ENCODE measurements at places on chromosomes 2 and 18. TPM values are rescaled to one million over a fixed set of nuclear protein-coding genes. Genes with fewer than 3 reads are reported as not detected.

DNA sequence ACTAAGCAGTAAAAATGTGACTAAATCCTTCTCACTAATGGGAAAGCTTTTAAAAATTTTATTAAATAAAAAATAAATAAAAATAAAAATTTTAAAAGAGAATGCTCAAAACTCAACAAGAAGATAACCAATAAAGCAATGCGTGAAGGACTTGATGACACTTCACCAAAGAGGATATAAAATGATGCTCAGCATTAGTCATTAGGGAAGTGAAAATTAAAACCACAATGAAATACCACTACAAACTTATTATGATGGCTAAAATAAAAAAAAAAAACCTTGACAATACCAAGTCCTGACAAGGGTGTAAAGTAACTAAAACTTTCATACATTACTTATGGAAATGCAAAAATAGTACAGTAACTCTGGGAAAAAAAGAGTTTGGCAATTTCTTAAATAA lies 3.3 kb upstream of the WDR75 start:
- no peak for DNase-seq
- H3K4me3 ChIP-seq = no peak overlapping the region
- H3K27me3 ChIP-seq = no peaks in the 10 kb centered on the region

- H3K4me1 ChIP-seq = peaks cover 48% of the 10 kb centered on the region
- no peaks in the 10 kb centered on the region for H3K36me3 ChIP-seq
- DNase-seq = no peak
- no peak overlapping the region for H3K27ac ChIP-seq
Observed at GRCh38 chr2:239264838-239265651, 135.8 kb downstream of the HDAC4 start.

DNA sequence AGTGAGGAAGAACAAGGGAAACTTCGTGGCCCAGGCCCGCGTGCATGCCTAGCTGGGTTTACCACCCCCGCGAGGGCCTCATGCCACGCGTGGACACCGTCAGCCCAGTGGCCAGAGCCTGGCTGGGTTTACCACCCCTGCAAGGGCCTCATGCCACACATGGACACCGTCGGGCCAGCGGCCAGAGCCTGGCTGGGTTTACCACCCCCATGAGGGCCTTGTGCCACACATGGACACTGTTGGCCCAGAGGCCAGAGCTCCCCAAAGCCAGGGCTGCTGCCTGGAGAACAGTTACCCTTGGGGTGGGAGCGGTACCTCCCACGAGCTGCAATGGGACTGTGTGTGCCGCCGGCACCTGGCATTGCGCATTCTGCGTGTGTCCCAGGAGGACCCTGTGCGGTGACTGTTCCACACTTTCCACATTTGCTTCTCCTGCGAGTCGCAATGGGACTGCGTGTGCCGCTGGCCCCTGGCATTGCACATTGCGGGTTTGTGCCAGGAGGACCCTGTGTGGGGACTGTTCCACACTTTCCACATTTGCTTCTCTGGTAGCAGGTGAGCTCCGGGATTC lies 105.6 kb upstream of the CTDP1 start:
- no peaks in the 10 kb centered on the region for H3K36me3 ChIP-seq
- no peaks in the 10 kb centered on the region for H3K27me3 ChIP-seq
- H3K27ac ChIP-seq = no peak overlapping the region
- no peak overlapping the region for H3K4me3 ChIP-seq
- peaks cover 20% of the 10 kb centered on the region for H3K4me1 ChIP-seq

DNA sequence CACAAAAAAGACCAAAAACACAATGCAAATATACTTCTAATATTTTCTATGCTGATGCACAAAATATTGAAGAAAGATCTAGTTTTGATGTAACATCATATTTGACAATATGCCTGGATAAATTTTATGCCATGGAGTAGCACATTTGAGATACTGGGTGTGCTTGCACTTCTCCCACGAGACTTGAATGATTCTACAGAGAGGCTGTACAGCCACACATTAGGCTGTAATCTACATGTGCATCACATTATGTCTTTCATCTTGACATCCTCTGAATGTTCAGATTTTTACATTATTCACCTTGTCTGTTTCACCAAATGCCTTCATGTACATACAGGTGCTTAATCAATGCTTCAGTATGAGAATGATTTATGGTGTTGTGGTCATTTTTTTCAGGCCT lies 756.4 kb upstream of the CDH7 start:
- no peak for DNase-seq
- no peaks in the 10 kb centered on the region for H3K4me1 ChIP-seq
- no peak overlapping the region for H3K4me3 ChIP-seq
- H3K27ac ChIP-seq = no peak overlapping the region
- no peaks in the 10 kb centered on the region for H3K27me3 ChIP-seq
- H3K36me3 ChIP-seq = no peaks in the 10 kb centered on the region

- no peaks in the 10 kb centered on the region for H3K27me3 ChIP-seq
- no peak overlapping the region for H3K27ac ChIP-seq
- DNase-seq = no peak
- no peaks in the 10 kb centered on the region for H3K36me3 ChIP-seq
- no peak overlapping the region for H3K4me3 ChIP-seq
Observed at GRCh38 chr18:13178197-13178596, 40.4 kb upstream of the LDLRAD4 start.

GRCh38 chr2:45483997-45484396 lies 127.1 kb downstream of the SRBD1 start:
- no peak for DNase-seq
- H3K27me3 ChIP-seq = no peaks in the 10 kb centered on the region
- no peaks in the 10 kb centered on the region for H3K36me3 ChIP-seq
- no peaks in the 10 kb centered on the region for H3K4me1 ChIP-seq

DNA sequence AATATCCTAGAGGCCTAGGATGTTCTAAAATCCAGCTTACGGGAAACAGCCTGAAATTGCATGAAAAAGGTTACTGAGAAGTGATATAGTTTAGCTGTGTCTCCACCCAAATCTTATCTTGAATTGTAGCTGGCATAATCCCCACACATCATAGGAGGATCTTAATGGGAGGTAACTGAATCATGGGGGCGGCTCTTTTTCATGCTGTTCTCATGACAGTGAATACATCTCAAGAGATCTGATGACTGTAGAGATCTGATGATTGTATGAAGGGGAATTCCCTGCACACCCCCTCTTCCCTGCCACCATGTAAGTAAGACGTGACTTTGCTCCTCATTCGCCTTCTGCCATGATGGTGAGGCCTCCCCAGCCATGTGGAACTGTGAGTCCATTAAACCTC lies 385.6 kb upstream of the ID2 start:
- H3K27me3 ChIP-seq = no peaks in the 10 kb centered on the region
- no peaks in the 10 kb centered on the region for H3K36me3 ChIP-seq
- DNase-seq = no peak

DNA sequence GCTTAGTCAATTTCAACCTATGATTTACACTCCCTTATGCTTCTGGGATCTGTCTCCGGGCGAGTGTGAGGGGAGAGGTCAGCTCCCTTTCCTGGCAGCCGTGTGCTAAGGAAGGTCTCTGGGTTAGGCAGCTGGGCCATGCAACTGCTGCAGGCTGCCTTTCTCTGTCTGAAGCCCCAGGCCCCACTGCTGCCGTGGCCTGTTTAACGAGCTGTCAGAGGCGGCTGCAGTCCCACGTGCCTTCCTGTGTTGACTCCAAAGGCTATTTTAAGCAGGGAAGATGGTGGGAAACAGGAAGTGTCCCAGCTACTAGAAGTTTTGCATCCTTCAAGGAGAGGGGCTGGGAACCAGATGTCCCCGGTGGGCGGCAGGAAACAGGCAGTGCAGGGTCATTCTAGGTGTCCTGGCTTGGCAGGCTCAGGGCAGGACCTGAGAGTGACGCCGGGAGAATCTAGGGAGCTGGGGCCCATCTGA lies 186.4 kb downstream of the TNS1 start:
- peak; percentile 66 for DNase-seq
- peaks cover 18% of the 10 kb centered on the region for H3K4me1 ChIP-seq
- no peaks in the 10 kb centered on the region for H3K36me3 ChIP-seq
- H3K27me3 ChIP-seq = no peaks in the 10 kb centered on the region

GRCh38 chr2:233424154-233424951 lies 70.1 kb downstream of the DGKD start:
- H3K27me3 ChIP-seq = no peaks in the 10 kb centered on the region
- H3K36me3 ChIP-seq = no peaks in the 10 kb centered on the region
- no peak overlapping the region for H3K27ac ChIP-seq
- DNase-seq = no peak
- H3K4me1 ChIP-seq = peaks cover 13% of the 10 kb centered on the region

GRCh38 chr2:192885569-192886160 lies 690.9 kb upstream of the TMEFF2 start:
- no peak for DNase-seq
- no peaks in the 10 kb centered on the region for H3K36me3 ChIP-seq
- no peak overlapping the region for H3K4me3 ChIP-seq
- no peak overlapping the region for H3K27ac ChIP-seq
- H3K4me1 ChIP-seq = no peaks in the 10 kb centered on the region

GRCh38 chr2:97774425-97774824 lies 61.0 kb downstream of the ZAP70 start:
- no peaks in the 10 kb centered on the region for H3K36me3 ChIP-seq
- no peaks in the 10 kb centered on the region for H3K4me1 ChIP-seq
- no peaks in the 10 kb centered on the region for H3K27me3 ChIP-seq
- DNase-seq = no peak
- H3K4me3 ChIP-seq = no peak overlapping the region

DNA sequence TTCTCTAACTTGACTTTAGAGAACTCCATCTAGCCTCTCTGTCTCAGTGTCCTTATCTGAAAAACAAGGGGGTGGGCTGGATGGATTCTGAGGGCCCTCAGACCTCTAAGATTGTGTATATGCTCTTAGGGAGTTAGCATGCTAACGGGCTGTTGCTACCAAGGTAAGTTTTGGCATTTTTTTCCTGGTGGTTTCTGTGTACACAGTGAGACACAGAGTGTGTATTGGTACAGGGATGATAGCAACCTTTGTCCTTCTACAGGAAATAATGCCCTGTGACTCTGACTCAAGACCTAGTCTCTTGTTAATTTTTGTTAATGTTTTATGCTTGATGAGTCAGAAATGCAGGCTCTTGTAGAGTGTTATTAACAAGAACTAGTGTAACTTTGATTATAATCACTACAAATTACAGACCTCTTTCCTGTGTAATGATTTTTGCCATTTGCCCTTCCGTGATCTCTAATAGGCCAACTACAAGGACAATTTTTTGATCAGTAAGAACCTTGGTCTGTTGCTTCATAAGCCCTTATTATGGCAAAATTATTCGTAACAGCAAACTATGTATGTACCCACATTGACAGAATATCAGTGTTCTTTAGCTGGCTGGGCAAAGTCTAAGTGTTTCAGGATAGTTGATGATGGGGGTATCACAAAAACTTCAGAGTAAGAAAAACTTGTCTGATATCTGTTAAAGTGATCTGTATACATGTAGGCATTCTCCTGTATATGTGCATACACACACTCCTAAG lies 89.7 kb downstream of the SPTBN1 start:
- no peak for DNase-seq
- H3K4me3 ChIP-seq = no peak overlapping the region
- no peak overlapping the region for H3K27ac ChIP-seq
- no peaks in the 10 kb centered on the region for H3K36me3 ChIP-seq
- H3K4me1 ChIP-seq = peaks cover 9% of the 10 kb centered on the region

The KIAA1328 gene
- 38.3 TPM for total RNA-seq

GRCh38 chr2:195319548-195320412 lies 337.2 kb upstream of the SLC39A10 start:
- no peak overlapping the region for H3K4me3 ChIP-seq
- DNase-seq = no peak
- no peak overlapping the region for H3K27ac ChIP-seq
- H3K27me3 ChIP-seq = no peaks in the 10 kb centered on the region
- no peaks in the 10 kb centered on the region for H3K36me3 ChIP-seq
- H3K4me1 ChIP-seq = no peaks in the 10 kb centered on the region

- H3K4me1 ChIP-seq = no peaks in the 10 kb centered on the region
- H3K27me3 ChIP-seq = no peaks in the 10 kb centered on the region
- H3K36me3 ChIP-seq = no peaks in the 10 kb centered on the region
- no peak overlapping the region for H3K27ac ChIP-seq
- no peak overlapping the region for H3K4me3 ChIP-seq
- no peak for DNase-seq
Observed at GRCh38 chr2:19484736-19485135, 126.3 kb upstream of the OSR1 start.

The ASB18 gene
- not detected for total RNA-seq

The FBXO15 gene
- total RNA-seq = 0.92 TPM

The LMAN1 gene
- 75.4 TPM for total RNA-seq

The TMEM182 gene
- total RNA-seq = 2.1 TPM

GRCh38 chr2:18209934-18210639 lies 331.6 kb downstream of the KCNS3 start:
- no peak overlapping the region for H3K27ac ChIP-seq
- H3K36me3 ChIP-seq = no peaks in the 10 kb centered on the region
- H3K4me1 ChIP-seq = no peaks in the 10 kb centered on the region

The SCYGR4 gene
- total RNA-seq = not detected

DNA sequence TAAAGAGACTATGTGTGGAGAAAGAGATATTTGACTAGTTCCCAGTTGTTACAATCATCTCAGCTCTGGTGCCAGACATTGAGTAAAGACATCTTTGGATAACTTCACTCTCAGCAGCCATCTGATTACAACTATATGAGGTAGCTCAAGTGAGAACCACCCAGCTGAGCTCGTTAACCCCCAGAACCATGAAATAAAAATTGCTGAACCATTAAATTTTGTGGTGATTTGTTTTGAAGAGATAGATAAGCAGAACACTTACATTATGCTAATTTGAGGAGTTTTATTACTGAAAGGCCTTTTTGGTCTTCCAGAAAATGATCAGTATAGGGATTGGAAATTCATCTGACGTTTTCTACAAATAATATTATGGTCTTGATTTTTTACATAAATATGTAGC lies 101.1 kb downstream of the PMS1 start:
- H3K27ac ChIP-seq = no peak overlapping the region
- no peak for DNase-seq
- no peak overlapping the region for H3K4me3 ChIP-seq
- no peaks in the 10 kb centered on the region for H3K36me3 ChIP-seq

GRCh38 chr2:208012449-208012848 lies 12.9 kb downstream of the PLEKHM3 start:
- no peaks in the 10 kb centered on the region for H3K4me1 ChIP-seq
- no peak overlapping the region for H3K4me3 ChIP-seq
- H3K27ac ChIP-seq = no peak overlapping the region
- no peak for DNase-seq
- no peaks in the 10 kb centered on the region for H3K27me3 ChIP-seq

DNA sequence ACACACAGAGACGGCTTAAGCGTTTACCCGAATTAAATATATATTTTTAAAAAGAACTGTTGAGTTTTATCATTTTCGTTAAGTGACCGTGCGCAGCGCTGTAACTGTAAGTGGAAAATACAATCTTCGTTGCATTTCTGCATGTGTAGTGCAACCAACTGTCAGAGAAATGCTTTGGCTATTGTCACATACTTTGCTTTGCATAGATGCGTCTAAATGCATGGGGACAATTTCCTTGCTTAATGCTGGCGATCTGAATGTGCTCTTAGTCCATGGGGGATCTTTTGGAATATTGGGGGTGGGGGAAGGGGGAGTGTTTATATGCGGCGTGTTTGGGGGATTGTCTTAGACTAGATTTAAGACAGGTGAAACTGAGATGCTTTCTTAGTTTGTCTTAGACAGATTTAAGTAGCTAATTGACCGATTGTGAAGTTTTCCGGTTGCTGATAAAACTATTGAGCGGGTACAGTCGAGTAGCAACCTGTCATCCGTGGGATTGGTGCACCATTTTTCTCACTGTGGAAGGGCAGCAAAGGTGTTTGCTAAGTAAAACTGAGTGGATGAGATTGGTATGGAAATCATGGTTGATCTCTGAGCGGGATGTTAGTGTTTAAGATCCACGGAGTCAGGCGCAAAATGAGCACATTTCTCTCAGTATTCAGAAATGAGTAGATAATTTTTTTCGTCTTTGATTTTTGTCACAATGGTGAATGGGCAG lies 476 bp downstream of the VSNL1 start:
- no peak for DNase-seq
- H3K4me1 ChIP-seq = no peaks in the 10 kb centered on the region
- no peaks in the 10 kb centered on the region for H3K36me3 ChIP-seq
- H3K27ac ChIP-seq = no peak overlapping the region

The GREB1 gene
- total RNA-seq = 611 TPM
